ENCODE measurements at places on chromosomes 6 and 20.

- no peak for DNase-seq
These were observed 42.7 kb upstream of the HCRTR2 start for GRCh38 chr6:55131616-55132015.

GRCh38 chr6:72525821-72526510 is 95.9 kb upstream of the KCNQ5 start:
- DNase-seq = no peak

GRCh38 chr20:40720826-40721225 is 31.8 kb upstream of the MAFB start:
- DNase-seq = no peak

DNA sequence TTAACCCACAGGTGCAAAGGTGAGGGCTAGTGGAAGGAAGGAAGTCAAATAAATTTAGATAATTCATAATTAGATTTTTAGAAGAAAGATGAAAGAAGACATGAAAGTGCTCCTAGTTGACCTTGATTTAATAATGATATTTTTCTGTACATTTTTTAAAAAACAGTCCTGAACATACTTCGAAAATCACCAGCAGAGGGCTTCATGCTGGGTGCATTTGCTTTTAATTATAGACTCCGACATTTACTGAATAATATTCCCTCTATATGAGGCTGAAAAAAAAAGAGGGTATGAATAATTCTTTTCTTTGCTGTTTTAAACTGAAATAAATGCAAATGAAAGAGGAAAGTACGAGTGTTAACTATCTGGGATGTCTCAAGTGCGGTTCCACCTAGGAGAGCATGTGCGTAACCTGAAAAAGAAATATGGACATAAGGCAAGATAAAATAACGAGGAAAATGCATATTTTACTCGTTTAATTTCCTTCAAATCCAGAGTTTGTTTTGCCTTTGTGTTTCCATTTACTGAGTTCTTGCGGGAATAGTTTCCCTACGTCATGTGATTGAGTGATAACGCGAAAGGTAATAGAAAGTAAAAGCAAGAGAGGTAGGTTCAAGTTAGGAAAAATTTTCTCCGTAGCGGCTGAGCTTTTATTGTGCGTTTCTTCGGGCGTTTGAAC is 3.1 kb upstream of the TFAP2B start:
- DNase-seq = no peak

DNA sequence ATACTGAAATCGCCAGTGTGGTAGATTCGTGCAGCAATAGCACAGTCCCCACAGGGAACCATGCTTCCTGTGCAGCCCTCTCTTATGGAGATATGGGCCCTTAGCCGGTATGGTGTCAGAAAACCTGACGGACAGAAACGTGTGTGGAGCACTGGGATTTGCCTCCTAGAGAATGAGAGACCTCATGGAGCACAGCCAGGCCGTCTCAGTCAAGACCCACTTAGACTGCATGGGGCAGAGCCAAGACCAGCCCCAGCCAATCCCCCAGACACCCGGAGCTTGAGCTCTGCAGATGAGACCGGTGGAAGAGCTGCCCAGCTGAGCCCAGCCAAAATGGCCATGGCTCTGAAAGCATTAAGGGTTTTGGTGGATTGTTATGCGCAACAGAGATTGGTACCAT is 163.7 kb downstream of the DLL1 start:
- DNase-seq = no peak
